CD4-positive, alpha-beta T cell treated with Interferon alpha-2 for 1 hour (primary cell): ENCODE measurements at places on chromosomes 16 and 17.
A peak's percentile ranks its signal among the peaks of the same experiment; 100 is the strongest.

GRCh38 chr16:56998861-56999260 is 9.5 kb downstream of the NLRC5 start:
- DNase-seq: no peak

GRCh38 chr16:56886296-56886695 is 21.3 kb downstream of the SLC12A3 start:
- no peak for DNase-seq

- no peak for DNase-seq
Observed at GRCh38 chr17:44191369-44191768, 4.6 kb downstream of the TMUB2 start.

DNA sequence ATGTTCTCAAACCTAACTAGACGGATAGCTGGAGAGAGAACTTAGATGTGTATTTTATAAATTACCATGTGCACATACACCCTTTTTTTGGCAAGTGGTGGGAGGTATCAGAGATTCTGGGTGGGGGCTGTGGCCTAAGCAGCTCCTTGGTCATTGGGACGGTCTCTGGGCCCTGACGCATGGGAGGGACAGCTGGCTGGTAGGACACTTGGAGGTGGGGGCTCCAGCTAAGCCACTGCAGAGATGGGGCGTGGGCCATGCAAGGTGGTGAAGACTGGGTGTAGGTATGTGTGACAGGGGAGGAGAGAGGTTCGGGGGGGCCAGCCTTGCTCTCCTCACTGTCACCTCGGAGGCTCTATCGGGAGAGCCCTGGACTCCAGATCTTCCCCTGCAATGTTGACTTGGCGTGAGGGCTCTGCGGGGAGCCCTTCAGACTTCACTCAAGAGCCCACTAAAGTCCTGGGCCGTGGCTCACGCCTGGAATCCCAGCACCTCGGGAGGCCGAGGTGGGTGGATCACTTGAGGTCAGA is 17.1 kb downstream of the C1QTNF1 start:
- no peak for DNase-seq

DNA sequence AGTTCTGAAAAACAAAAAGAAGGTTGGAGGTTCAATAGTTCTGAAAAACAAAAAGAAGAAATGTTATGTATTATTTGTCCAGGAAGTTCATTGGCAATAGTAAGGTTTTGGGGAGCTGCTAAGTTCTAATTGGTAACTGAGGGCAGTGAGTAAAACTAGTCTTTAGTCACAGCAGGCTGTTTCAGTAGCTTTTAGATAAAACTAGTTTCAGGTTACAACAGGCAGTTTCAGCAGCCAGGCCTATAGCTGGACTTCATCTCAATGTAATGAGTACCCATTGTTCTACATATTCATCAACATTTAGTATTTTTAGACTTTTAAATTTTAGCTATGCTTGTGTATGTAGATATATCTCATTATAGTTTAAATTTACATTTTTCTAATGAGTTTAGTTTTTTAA is 639.3 kb downstream of the TOX3 start:
- no peak for DNase-seq

DNA sequence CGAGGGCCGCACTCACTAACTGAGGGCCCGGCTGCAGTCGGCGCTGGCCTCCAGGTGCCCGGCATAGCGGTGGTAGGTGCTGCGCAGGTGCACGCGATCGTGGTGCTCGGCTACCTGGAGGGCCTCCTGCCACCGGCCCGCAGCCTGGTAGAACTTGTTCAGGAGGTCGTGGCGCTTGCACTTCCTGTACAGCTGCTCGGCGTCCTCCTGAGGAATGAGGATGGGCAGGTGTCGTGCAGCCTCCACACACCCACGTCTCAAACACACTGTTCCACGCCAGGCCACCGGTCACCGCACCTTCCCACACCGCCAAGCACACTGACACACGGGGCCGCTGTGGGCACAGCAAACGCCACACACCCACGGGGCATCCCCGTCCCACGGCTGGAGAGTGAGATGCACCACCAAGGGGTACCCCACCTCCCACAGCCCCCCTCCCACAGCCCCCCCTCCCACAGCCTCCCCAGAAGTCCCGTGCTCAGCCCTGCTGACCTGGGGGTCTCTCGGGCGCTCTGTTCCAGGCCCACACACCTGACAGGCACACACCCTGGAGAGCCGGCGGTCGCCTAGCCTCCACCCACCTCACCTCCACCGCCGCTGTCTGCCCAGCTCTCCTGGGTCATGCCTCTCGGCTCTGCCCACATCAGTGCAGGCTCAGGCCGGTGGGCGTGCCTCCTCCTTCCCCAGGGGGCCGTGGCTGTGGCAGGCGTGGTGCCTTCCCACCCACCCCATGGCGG is 7.4 kb upstream of the TMEM204 start:
- no peak for DNase-seq

- peak; percentile 81 for DNase-seq
Observed at GRCh38 chr16:20806168-20807050, at the start of the genes ERI2 and REXO5. TSS of gene ERI2 (minus strand) at chr16:20806472. CDS start at chr16:20806430, 42 bp downstream. TSS of gene REXO5 (plus strand) at chr16:20806527. CDS start at chr16:20806954, 427 bp downstream.

DNA sequence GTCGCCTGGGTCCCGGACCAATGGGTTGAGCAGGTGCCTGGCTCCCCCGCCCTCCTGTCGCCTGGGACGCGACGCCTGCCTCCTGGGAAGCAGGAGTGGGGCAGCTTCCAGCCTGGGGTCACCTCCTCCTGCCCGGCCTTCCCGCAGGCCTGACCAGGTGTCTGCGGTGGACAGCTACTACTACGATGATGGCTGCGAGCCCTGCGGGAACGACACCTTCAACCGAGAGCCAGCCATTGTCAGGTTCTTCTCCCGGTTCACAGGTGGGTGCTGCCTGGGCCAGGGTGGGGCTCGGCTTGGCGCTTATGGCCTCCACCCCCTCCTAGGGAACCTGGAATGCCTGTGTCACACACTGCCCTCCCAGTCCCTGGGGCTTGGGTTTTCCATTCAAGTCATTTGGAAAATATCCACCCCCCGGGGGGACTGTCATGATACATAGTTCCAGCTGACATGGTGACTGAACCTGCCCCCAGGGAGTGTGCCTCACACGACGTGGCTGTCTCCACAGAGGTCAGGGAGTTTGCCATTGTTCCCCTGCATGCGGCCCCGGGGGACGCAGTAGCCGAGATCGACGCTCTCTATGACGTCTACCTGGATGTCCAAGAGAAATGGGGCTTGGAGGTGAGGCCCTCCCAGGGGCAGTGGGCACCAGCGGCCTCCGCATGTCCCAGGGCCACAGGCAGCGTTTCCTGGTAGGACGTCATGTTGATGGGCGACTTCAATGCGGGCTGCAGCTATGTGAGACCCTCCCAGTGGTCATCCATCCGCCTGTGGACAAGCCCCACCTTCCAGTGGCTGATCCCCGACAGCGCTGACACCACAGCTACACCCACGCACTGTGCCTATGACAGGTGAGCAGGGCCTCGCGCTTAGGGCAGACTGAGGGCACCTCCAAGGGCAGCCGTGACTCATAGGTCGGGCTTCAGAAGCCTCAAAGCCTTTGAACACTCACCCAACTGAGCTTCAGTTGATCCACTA is 2.3 kb downstream of the DNASE1 start:
- no peak for DNase-seq

GRCh38 chr16:63712725-63713124 is 1409.1 kb downstream of the CDH11 start:
- no peak for DNase-seq

- no peak for DNase-seq
Observed at GRCh38 chr17:81207610-81208581, 14.9 kb downstream of the CEP131 start.

DNA sequence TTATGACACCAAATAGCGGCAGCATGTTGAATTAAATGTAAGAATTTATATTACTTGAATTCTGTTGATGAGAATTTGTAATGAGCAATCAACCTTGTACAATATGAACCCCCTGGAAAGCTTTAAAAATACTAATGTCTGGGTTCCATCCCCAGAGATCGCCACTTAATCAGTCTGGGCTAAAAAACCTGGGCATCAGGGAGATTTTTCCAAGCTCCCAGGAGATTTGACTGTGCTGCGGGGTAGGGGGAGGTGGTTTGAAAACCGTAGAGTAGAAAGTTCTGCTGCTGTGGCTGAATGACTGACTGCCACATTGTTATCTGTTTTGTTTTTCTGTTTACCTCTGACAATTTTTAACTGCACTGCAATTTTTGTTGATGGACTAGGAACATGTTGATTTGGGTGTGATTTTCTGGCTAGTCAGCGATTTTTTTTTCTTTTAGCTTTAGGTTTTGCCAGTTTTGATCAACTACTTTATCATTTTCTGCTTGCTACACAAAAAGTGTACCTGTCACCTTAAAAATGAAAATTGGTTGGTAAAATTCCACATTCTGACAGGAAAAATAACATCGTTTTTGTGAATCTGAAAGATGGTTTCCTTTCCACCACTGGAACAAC is 79.3 kb downstream of the PCTP start:
- DNase-seq: no peak

DNA sequence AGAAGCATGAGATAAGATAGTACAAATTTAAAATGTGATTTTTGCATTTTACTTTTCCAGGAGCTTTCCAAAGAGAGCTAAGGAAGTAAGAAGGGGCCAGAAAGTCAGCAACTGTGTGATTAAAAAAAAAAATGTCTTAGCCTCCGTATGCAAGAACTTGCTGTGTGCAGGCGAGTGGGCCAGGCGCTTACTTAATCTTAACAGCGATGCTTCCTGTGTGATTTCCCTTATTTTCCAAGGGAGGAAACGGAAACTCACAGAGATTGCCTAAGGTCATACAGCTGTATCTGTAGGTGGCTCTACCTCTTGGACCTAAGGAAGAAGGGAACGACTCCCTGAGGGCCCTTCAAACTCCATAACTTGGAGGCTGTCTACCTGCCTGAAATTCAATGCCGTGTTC is 11.1 kb downstream of the HS3ST3B1 start:
- no peak for DNase-seq

GRCh38 chr16:51982715-51983680 is 563.9 kb downstream of the TOX3 start:
- peak; percentile 14 for DNase-seq

- DNase-seq: no peak
Observed at GRCh38 chr17:64382061-64382583, 8.5 kb downstream of the PECAM1 start.

GRCh38 chr17:73956595-73957465 is 246.6 kb upstream of the RPL38 start:
- peak; percentile 47 for DNase-seq

GRCh38 chr16:74887084-74887483 is 97.8 kb downstream of the WDR59 start:
- DNase-seq: no peak

- peak; percentile 38 for DNase-seq
Observed at GRCh38 chr17:18377437-18378204, at the start of gene EVPLL. TSS of gene EVPLL (plus strand) at chr17:18377778. CDS start at chr17:18380938, 3,160 bp downstream.

DNA sequence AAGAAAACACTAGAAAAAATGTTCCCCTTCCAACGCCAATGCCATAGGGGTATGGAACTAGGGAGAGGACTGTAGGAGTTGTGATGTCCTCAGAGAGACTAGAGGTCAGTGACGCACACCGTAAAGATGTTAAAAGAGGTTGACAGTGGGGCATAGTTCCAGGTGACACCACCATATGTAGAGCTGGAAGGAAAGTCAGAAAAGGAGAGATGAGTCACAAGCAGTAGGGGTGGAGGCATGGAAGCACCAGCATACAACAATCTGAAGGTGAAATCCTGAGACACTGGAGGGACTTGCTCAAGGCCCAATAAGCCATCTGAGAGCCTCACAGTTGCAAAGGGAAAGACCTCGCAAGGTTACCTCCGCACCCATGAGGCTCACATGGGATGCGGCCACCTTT is 76.0 kb downstream of the ZNF18 start:
- DNase-seq: no peak

- DNase-seq: no peak
Observed at GRCh38 chr16:78953526-78953925, 647.0 kb downstream of the MAF start.

- no peak for DNase-seq
Observed at GRCh38 chr16:11319529-11320146, 25.6 kb upstream of the RMI2 start.

DNA sequence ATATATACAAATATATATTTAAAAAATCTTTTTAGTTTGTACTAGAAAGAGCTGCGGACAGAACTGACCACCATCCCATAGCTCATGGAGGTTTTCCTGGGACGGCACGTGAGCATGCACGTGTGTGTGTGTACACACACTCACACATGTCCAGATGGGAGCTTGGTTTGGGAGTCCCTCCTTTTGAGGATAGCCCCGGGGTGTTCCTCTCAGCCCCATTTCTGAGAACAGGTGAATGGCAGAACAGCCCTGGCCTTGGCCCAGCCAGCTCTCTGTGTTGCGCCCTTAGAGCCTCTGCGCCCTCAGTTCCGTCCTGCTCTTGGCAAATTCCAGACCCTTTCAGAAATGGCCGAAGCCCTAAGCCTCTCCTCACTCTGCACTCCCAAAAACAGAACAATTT is 70.1 kb downstream of the AMFR start:
- no peak for DNase-seq

- DNase-seq: no peak
Observed at GRCh38 chr17:6374761-6375312, 60.1 kb downstream of the AIPL1 start.

DNA sequence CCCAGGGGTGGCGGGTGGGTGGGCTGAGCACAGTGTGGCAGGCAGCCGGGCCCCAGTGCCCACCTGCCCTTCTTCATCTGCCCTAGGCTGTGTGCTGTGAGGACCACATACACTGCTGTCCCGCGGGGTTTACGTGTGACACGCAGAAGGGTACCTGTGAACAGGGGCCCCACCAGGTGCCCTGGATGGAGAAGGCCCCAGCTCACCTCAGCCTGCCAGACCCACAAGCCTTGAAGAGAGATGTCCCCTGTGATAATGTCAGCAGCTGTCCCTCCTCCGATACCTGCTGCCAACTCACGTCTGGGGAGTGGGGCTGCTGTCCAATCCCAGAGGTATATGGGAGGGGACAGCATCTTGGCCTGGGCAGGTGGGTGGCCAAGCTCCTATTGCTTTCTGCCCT is 6.4 kb downstream of the GRN start:
- no peak for DNase-seq

DNA sequence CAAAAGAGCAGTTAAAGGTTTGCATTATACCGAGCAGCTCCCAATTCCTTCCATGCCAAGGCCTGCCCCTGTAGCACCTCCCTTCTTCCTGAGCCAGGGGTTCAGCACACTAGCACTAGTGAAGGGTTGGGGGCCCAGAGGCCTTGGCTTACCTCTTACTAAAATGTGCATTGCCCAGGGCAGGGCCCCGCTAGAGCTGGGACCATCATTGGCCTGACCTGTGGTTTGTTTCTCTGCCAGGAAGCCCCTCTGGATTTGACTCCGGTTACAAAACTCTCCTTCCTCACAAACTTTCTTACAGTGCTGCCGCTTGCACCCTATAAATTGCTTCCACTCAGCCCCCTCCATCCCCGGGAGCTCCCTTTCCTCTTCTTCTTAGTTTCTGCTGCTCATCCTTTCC is 33.8 kb downstream of the MPRIP start:
- DNase-seq: no peak

GRCh38 chr16:25013751-25014499 is 1.2 kb downstream of the ARHGAP17 start:
- DNase-seq: no peak

DNA sequence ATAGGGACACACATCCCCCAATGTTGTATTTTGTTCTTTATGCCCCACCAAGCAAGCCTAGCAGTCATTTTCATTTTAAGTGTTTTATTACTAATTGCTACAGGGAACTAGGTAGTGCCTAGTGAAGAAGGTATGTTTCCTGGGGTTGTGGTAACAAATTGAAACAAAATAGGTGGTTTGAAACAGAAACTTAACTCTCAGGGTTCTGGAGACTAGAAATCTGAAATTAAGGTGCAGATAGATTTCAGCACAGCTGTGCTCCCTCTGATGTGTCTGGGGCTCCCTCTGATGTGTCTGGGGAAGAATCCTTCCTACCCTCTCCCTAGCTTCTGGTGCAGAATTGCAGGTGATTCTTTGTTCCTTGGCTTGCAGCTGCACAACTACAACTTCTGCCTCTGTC is 390.1 kb downstream of the ZFHX3 start:
- no peak for DNase-seq
